Chondrocyte (in vitro differentiated cells): ENCODE measurements at places on chromosomes 16 and 17.

DNA sequence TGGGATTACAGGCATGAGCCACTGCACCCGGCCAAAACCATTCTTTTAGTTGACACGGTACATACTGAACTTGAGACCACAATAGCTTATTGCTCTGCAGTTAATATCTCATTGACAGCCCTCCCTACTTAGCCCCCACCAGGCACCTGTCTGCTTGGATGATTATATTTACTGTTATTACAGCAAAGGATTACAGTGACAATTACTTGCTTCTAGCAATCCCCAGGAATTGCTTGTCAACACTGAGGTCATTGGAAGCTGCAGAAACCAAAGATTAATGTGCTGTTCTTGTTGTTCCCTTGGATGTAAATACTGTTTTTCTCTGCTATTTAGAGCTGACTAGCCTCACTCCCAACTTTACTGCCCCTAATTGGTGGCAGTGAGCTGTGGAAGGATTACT lies 211.2 kb downstream of the LGALS9B start:
- DNase-seq, result no peak

- DNase-seq, result no peak
Measured at GRCh38 chr16:46673320-46674013, 15.5 kb downstream of the VPS35 start.

- DNase-seq, result no peak
Measured at GRCh38 chr17:73165616-73166404, 1.0 kb downstream of the SSTR2 start.

DNA sequence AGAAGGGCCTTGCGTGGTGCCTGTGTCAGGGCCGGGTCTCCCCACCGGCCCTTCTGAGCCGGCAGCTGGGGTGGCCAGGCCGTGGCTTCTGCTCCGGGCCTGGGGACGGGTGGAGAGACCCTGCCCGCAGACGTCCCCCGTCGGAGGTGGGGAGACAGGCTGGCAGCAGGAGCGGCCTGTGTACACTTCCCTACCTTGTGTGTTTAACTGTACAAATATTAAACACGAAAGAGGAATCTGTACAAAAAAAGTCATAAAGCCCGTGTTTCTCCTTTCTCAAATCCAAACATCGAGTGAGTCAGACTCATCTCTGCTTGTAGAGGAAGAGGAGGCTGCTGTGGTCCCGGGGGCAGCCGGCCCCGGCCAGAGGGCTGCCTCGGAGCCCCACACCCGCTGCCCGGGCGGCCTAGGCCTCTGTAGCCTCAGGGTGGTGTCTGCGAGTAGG lies 2.0 kb downstream of the CACNA1H start:
- no peak for DNase-seq

DNA sequence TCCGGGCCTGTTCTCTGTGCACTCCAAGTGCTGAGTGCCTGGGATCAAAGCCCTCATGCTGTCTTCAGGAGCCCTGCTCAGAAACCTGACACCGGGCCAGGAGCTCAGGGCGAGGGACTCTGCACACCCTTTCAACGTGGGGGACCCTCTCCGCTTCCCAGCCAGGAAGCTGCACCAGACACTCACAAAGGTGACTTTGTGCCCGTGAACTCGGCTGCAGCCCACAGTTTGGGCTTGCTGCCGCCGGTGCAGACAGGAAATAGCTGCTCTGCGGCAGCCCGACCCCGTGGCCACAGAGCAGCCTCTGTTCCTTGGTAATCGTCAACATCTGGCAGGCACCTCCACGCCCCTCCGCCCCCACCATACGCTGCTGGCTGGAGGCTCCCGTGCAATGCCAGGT lies 93.4 kb upstream of the METRNL start:
- DNase-seq, result no peak

- no peak for DNase-seq
Measured at GRCh38 chr17:13492737-13493122, 109.0 kb downstream of the HS3ST3A1 start.

DNA sequence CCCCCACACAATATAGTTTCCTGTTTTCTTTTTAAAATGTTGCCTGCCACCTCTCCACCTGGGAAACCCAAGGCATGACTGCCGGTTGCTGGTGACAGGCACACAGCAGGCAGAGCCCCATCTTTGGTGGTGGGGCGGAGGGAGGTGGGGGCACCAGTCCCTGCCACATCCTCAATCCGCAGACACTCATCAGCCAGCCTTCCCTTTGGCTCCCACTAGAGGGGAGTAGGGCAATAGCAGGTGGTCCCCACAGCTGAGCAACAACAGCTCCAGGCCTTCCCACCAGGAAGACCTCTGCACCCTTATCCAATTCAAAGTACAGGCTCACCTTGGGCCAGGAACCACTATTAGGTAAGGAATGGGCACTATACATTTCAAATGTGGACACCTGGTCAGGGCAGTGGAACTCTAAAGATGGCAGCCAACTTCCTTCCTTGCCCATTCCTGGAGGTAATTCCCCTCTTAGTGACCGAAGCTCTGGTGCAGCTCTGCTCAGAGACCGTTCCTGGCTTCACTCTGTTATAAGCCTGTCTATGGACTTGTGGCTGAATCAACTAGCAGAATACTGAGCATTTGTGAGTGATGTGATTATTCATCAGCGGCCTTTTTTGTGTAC lies 13.9 kb downstream of the RECQL5 start:
- peak; percentile 38 for DNase-seq

- DNase-seq, result no peak
Measured at GRCh38 chr17:8096541-8096940, 9.0 kb upstream of the ALOX12B start.

DNA sequence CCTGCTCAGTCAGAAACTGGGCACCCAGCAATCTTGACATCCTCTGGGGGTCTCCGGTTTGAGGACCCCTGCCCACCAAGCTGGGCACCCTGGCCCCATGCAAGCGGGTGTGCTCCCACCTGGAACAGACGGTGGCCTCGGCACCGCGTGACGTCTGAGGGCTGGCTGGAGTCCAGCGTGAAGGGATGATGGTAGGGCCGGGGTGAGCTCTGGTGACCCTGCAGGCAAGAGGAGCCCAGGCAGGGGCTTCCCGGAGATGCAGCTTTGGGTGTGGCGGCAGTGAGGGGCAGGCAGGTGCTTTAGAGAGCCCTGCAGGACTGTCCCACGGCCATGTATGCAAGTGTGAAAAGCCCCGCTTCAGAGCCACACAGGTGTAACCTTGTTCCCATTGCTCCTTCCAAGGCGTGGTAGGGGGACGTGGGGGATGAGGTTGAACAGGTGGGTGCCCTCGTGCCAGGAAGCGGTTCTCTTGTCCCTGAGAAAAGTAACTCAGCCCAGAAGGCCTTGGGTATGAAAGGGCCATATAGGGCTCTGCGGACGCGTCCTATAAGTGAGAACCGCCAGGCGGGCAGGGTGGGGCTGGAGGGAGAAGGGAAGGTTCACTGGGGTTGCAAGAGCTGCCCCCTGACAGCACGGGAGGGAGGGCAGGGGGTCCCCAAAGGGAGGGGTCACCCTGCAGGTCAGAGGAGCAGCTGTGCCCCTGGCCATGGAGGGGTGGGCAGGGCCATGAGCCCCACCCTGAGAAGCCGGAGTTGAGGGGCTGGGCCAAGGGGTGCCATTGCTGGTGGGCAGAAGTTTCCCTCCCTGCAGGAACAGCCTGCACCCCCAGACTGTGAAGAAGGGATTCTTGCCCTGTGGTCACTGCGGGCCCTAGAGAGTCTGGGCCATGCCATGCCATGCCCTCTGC lies 9.2 kb downstream of the RGS11 start:
- no peak for DNase-seq

DNA sequence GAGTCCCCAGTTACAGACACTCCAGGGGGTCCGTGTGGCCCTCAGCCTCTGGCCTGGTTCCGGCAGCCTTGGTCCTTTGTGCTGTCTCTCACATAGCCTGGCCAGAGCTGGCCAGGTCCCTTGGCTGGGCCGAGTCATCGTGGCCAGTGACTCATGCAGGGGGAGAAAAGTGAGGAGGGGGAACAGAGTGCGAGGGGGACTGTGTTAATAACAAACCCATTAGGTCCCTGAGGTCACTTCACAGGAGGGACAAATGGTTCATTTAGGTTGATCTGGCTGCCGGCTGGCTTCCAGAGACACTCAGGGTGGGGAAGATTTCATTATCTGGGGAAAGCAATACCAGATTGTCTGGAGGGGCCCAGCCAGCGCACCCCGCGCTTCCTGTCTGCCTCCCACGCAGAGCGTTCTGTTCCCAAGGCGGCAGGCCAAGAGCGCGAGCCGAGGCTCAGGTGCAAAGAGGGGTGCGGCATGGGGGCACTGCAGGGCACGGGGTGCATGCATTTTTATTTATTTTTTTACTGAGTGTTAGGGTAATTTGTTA lies 223.1 kb downstream of the SEC14L1 start:
- DNase-seq, result peak; percentile 60

DNA sequence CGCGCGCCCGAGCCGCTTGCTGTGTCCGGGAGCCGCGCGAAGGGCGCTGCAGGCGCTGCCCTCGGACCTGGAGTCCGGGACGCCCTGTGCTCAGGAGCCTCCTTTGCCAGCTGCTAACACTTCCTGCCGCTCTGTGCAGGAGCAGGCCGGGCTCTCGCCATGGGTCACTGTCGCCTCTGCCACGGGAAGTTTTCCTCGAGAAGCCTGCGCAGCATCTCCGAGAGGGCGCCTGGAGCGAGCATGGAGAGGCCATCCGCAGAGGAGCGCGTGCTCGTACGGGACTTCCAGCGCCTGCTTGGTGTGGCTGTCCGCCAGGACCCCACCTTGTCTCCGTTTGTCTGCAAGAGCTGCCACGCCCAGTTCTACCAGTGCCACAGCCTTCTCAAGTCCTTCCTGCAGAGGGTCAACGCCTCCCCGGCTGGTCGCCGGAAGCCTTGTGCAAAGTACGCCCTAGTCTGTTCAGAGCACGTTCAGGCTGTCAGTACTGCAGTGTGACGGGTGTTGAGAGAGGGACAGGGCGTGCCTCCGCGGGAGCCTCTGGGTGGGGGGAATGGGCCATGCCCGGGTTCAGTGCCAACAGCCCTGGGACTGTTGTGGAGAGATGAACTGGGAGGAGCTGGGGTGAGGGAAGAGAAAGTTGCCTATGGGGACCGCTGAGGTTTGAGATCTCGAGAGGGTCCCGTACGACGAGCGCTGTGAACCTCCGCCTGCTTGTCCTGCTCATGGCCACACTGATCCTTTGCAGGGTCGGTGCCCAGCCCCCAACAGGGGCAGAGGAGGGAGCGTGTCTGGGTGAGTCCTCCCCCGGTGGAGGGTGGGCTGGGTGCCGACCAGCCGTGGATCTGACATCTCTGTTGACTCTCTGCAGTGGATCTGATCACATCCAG lies 1.3 kb downstream of the ZNF276 start:
- DNase-seq, result no peak

DNA sequence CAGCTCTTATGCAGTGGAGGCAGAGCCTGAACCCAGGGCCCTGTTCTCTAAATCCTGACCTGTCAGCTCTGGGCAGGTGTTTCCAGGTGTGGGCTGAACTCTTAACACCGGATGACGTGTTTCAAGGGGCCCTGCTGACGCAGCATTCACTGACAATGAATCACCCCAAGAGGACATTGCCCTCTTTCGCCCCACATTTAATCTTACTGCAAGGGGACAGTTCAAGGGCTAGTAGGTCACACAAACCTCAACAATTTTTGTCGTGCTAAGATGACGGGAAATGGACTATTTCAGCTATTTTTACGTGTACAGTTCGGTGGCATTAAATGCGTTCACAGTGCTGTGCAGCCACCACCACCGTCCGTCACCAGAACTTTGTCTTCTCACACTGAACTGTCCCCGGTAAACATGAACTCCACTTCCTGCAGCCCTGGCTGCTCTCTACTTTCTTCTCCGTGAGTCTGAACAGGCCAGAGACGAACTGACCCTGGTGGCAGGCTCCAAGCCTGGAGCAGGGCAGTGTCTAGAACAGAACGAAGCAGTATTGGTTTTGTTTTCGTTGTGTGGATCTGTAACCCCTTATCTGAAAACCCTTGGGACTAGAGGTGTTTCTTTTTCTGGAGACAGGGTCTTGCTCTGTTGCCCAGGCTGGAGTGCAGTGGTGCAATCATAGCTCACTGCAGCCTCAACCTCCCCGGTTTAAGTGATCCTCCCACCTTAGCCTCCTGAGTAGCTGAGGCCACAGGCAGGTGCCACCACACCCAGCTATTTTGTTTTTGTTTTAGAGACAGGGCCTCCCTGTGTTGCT lies 88.4 kb upstream of the CIBAR2 start:
- no peak for DNase-seq

DNA sequence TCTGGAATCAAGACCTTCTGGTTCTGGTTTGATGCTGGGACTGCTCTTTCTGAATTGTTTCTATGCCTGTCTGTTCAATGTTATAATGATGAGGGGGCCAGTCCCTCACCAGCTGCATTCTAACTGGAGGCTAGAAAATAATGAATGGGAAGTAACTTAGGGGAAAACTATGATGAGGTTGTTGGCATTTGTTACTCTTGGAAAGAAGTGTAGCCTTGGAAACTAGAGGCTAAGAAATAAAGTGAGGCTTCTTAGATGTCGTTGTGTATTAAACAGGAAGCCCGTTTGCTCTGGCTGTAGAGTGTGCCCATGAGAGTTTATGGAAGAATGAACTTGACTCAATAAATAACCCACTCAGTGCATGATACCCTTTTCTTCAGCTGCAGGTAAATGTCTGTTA lies 140.8 kb downstream of the PRKCA start:
- DNase-seq, result no peak

- DNase-seq, result no peak
Measured at GRCh38 chr16:30899794-30900193, 3.4 kb downstream of the CTF1 start.

DNA sequence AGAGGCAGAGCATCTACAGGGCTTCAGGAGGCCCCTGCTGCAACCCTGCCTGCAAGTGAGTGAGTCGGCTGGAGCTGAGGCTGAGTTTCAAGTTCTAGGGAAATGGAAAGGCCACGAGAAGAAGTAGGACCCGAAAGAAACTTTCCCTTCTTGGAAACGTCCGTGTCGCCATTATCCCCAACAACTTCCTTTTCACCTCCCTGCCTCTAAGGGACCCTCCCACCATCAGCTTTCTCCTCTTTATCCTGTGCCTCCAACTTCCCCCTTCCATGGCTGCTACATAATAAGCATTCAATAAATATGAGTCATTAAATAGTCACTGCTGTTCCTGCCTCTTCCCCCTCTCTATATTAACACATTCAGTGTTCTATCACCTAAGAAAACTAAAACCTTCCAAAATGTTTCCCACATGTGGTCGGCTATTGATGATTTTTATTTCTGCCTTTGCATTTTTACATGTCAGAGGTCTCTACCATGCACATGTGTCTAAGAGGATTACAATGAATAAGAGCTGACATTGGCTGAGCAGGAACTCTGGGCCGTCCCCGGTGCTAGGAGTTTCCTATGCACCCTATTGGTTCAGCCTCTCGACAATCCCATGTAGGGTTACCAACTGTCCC lies 115.9 kb upstream of the TNRC6C start:
- no peak for DNase-seq

- no peak for DNase-seq
Measured at GRCh38 chr16:24955975-24956731, 59.0 kb downstream of the ARHGAP17 start.

DNA sequence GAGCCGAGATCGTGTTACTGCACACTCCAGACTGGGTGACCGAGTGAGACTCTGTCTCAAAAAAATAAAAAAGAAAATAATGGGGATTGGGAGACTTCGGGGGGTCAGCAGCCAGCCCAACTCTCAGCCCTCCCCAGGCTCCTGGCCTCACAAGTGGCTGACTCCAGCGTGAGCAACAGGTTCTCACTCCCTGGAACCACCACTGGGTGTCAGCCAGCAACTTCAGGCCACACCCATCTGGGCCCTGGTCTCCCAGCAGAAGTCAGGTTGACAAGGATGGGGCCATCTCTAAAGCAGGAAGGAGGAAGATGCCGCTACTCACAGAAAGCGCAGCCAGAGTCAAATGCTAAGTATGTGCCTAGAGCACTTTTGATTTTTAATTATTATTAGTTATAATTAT lies 139.4 kb downstream of the C16orf78 start:
- DNase-seq, result peak; percentile 61

GRCh38 chr17:69269131-69269998 lies 40.7 kb upstream of the ABCA10 start:
- DNase-seq, result no peak
